ENCODE measurements at places on chromosomes 7 and 10.
A peak's percentile ranks its signal among the peaks of the same experiment; 100 is the strongest.

- no peak for DNase-seq
Measured at GRCh38 chr7:93910076-93910994, 4.0 kb downstream of the GNGT1 start.

DNA sequence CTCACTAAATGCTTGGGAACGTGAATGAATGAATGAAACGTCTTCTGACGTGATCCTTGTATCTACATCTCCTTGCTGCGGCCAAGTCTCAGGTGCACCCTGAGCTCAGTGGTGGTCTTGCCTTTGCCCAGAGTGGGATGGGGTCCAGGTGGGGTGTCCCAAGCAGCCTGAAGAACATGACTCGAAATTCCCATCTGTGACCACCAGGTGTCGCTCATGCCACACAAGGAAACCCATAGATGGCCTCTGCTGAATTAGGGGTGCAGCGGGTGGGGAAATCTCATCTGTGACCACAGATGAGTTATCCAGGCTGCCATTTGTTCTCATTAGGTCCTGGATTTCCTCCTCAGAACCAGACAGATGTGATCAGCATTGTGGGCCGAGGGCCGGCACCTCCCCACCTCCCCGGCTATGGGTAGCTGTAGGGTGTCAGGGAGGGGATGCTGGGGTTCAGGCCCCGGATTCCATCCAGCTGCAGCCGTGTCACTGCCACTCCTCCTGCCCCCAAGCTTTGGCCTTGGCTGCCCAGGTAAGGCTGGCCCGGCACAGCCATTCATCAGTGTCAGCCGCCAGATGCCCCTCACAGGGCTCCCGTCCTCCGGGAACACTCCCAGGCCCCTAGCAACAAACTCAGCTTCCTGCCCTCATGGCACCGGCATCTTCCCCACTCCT lies 21.0 kb upstream of the GNA12 start:
- peak; percentile 68 for DNase-seq

DNA sequence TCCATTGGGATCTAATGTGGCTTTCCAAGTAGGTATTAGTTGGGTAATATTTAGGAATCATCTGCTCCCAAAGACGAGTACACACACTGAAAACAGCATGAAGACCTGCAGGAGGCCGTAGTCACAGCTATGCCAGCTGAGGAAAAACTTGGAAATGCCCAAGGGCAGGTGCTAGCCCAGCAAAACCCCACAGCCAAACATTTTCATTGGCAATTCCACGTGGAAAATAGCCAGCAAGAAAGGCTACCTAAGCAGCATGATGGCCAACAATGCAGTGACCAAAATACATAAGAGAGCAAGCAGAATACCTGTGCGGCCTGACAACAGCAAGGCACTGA lies 32.7 kb downstream of the DOCK4 start:
- DNase-seq, result no peak

DNA sequence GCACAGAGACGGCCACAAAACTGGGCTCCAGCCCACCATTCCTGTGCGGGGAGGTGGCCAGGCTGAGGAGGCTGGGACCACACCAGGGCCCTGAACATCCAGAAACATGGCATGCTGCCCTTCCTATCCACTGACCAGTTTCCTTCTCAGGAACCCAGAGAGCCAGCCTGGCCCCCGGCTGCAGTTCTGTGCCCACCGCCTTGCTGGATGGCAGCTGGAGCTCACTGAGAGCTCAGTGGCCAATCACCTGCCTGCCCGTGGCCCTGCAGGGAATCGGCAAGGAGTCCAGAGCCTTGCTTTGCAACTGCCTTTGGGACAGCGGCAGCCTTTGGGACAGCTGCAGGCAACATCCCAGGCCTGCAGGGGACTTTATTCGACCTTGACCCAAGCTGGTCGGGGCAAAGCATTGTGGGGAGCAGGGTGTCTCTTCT lies 30.4 kb downstream of the STK32C start:
- DNase-seq, result no peak

DNA sequence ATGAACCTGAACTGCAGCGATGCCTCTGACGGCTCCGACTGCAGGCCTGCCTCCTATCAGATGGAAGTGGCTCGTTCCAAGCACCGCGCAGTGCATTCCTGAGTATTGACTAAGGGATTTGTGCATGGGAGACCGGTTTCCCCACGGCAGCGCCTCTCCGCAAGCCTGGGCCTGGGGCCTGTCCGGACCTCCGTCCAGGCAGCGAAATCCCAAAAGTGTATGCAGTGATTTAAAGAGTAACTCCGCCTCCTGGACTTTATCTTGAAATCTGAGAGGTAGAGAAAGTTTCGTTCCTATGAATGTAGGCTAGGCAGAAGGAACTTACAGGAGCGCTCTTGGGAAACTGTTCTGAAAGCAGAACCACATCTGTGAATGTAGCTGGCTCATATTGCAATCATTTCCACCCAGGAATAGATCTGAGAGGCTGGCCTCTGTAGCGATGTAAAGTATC lies 106.2 kb upstream of the CELF2 start:
- peak; percentile 98 for DNase-seq

GRCh38 chr10:120998782-120999285 lies 147.7 kb downstream of the WDR11 start:
- no peak for DNase-seq

DNA sequence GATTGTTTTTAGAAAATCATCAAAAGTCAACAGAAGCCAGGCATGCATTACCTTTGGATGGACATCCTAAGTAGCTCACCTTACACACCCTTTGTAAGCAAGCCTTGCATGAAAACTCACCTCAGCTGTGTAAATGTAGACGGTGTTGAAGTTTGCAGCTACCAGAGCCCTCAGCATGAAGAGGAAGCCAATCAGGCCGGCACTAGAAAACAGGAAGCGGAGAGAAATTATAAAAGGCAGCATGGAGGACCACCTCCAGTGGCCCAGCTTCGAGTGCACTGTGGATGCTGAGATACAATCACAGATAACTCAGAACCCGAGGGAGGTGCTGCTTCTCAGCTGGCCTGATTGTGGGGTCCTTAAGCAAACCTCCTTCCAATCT lies 75.3 kb downstream of the SVOPL start:
- no peak for DNase-seq

- no peak for DNase-seq
Measured at GRCh38 chr10:49325131-49325915, 26.4 kb downstream of the C10orf71 start.

DNA sequence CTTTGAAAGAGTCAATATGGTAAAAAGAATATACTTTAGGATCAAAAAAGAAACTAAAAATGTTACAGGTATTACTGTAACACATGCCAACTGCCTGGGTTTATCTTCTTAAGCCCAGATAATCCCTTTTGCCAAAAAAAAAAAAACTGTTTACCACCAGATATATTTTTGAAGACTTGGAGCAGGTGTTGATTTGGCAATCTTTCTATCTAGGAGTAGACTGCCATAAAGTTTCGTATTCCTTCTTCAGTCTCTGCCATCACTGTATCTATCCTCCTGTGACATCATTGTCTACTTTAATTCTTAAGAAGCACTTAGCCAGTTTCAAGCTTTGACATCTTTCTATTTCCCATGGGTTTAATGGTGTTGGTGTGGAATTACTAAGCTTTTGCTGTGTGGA lies 161.0 kb downstream of the ST7 start:
- no peak for DNase-seq

DNA sequence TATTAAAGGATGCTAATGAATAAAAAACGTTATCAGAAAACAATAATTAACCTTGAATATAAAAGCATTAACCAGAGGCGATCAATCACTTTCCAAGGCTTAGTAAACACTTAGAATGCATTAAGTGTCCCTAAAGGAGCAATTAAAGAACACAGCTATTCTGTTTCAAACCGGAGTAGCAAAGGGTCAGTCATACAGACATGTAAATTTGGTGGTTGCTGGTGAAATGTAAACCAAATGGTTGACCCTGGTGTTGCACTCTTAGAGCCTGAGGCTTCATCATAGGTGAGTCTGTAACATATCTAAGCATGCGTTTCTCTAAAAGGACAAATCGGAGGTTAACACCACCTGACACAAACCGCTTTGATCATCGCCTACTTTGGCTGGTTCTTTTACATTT lies 1280.1 kb downstream of the TYW1 start:
- DNase-seq, result no peak

- peak; percentile 67 for DNase-seq
Measured at GRCh38 chr10:76082956-76083355, 651.5 kb downstream of the LRMDA start.

DNA sequence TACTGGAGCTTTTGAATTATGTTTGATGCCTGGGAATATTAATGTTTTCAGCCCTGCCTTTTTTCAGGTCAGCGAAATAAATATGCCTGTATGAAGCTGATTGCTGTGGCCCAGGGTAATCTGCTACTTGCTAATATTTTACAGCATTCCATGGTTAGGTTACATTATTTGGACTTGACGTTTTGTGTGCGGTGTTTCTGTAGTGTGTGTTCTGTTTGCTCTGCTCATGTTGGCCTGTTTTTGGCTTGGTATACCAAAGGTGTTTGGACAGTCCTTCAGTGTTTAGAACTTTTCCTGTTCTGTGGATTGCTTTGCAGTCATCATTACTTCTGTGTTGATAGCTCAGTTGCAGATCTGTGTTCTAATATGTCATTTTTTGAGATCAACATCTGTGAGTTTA lies 11.5 kb downstream of the ZRANB1 start:
- DNase-seq, result no peak

- DNase-seq, result no peak
Measured at GRCh38 chr7:144474363-144474762, 70.9 kb upstream of the NOBOX start.

- peak; percentile 50 for DNase-seq
Measured at GRCh38 chr7:91835826-91836368, 44.6 kb downstream of the MTERF1 start.

DNA sequence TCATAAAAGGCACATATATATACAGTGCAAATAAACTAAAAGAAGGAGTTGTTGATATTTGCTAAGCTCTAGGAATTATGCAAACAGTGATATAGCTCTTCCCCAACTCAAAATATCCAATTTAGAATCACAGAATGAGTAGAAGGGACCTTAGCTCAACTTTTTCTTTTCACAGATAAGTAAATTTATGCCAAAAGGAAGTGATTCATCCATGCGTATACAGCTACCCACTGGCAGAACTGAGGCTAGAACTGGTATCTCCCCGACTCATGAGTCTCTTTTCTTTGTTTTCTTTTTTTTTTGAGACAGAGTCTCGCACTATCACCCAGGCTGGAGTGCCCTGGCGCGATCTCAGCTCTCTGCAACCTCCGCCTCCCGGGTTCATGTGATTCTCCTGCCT lies 54.2 kb upstream of the SVIL start:
- peak; percentile 76 for DNase-seq

Data from epithelial cell of esophagus (primary cell).